ENCODE measurements at places on chromosomes 5 and 9. TPM values are rescaled to one million over a fixed set of nuclear protein-coding genes. Genes with fewer than 3 reads are reported as not detected.
A peak's percentile ranks its signal among the peaks of the same experiment; 100 is the strongest.

- H3K4me1 ChIP-seq: no peaks in the 10 kb centered on the region
- no peaks in the 10 kb centered on the region for H3K27me3 ChIP-seq
- no peak overlapping the region for H3K4me3 ChIP-seq
- no peaks in the 10 kb centered on the region for H3K36me3 ChIP-seq
- no peak for DNase-seq
Observed at GRCh38 chr9:108474356-108474755, 381.4 kb downstream of the ACTL7B start.

GRCh38 chr9:38443597-38443996 is 19.3 kb upstream of the IGFBPL1 start:
- no peaks in the 10 kb centered on the region for H3K27me3 ChIP-seq
- H3K4me3 ChIP-seq: no peak overlapping the region
- H3K27ac ChIP-seq: no peak overlapping the region
- no peaks in the 10 kb centered on the region for H3K4me1 ChIP-seq

GRCh38 chr9:137969685-137970084 is 92.1 kb downstream of the CACNA1B start:
- H3K4me3 ChIP-seq: no peak overlapping the region
- H3K4me1 ChIP-seq: no peaks in the 10 kb centered on the region
- no peak for DNase-seq

DNA sequence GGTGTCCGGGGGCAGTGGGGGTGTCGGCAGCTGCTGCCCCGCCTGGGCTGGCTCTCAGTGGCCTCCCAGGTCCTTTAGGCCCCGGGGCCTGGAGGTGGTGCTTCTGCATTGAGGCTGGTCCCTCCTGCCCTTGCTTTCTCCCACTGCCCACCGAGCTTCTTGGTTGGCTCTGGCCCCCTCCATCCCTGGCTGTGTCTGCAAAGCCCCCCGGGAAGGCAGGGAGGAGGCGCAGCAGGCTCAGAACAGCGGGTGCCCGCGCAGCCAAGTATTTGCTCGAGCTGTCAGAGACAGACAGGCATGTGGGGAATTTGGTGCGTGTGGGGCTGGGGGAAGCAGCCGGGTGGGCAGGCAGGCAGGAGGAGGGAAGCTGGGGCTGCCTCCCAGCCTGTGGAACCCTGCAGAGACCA is 11.5 kb downstream of the CXXC5 start:
- H3K4me3 ChIP-seq: peak overlapping the region; percentile 21
- no peaks in the 10 kb centered on the region for H3K36me3 ChIP-seq
- H3K27me3 ChIP-seq: no peaks in the 10 kb centered on the region
- H3K27ac ChIP-seq: peak overlapping the region; percentile 92

DNA sequence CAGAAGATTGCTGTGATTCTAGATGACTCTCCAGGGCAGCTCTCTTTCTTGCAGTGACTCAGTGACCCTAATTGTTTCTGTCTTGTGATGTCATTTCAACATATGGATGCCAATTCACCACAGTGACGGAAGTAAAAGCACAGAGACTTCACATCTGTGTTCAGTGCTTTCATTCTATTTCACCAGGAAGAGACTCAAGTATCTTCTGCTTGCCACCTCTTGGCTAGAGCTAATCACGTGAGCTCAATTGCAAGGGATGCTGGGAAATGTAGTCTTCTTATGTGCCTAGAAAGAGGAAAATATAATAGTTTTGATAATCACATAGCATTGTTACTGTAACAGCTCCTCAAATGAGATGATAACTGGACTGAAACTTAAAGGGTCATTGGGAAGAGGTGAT is 453.3 kb upstream of the KLF4 start:
- H3K4me1 ChIP-seq: no peaks in the 10 kb centered on the region
- no peak overlapping the region for H3K27ac ChIP-seq
- no peak overlapping the region for H3K4me3 ChIP-seq
- no peaks in the 10 kb centered on the region for H3K27me3 ChIP-seq
- H3K36me3 ChIP-seq: no peaks in the 10 kb centered on the region
- DNase-seq: no peak

- H3K27me3 ChIP-seq: no peaks in the 10 kb centered on the region
- H3K4me3 ChIP-seq: no peak overlapping the region
- DNase-seq: no peak
- H3K4me1 ChIP-seq: no peaks in the 10 kb centered on the region
- no peak overlapping the region for H3K27ac ChIP-seq
Observed at GRCh38 chr9:36924071-36924470, 110.0 kb downstream of the PAX5 start.

DNA sequence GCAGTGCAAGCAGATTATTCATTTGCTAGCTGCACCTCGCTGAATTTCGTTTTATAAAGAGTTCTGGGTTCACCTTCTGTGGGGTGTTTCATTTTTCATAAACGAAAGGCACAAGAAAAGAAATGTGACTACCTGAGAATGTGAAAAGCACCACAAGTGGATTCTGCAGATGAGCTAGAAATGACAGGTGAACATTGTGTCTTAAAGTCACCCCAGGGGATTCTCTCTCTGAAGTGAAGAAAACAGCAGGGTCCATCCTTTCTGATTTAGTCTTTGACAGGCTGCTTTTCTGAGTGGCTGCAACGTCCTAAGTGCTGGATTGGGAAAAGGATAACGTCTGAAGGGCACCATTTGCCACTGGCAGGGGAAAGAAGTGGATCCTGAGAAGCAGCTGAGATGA is 469.3 kb downstream of the SPATA31D1 start:
- no peaks in the 10 kb centered on the region for H3K27me3 ChIP-seq
- no peak overlapping the region for H3K27ac ChIP-seq
- H3K4me3 ChIP-seq: no peak overlapping the region
- DNase-seq: no peak

- H3K36me3 ChIP-seq: no peaks in the 10 kb centered on the region
- H3K27me3 ChIP-seq: no peaks in the 10 kb centered on the region
- peak; percentile 45 for DNase-seq
- no peak overlapping the region for H3K4me3 ChIP-seq
- H3K4me1 ChIP-seq: peaks cover 23% of the 10 kb centered on the region
Observed at GRCh38 chr9:137317021-137317717, 15.1 kb upstream of the NRARP start.

DNA sequence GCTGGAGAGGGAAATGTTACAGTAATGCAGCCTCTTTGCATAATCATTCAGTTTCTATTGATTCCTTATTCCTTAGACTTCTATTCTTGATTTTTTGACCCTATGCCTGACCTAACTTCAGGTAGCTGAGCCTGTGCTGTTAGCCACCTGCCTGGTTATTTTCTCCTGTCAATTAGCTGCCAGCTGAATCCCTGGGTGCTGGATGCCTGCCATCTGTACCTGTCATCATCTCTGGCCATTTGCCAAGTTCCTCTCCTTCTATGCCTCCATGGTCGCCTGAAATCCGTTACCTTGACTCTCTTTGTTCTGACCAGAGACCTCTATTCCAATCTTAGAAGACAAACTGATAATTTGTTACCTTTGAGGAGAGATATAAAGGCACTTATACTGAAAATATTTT is 178.3 kb downstream of the CAVIN4 start:
- H3K27ac ChIP-seq: no peak overlapping the region
- H3K36me3 ChIP-seq: no peaks in the 10 kb centered on the region

GRCh38 chr9:128022886-128023285 is 42.1 kb upstream of the EEIG1 start:
- H3K27ac ChIP-seq: no peak overlapping the region
- H3K27me3 ChIP-seq: no peaks in the 10 kb centered on the region
- DNase-seq: no peak
- H3K4me3 ChIP-seq: no peak overlapping the region
- no peaks in the 10 kb centered on the region for H3K36me3 ChIP-seq
- no peaks in the 10 kb centered on the region for H3K4me1 ChIP-seq

GRCh38 chr5:177429248-177430040 is 3.0 kb downstream of the GRK6 start:
- peak; percentile 55 for DNase-seq
- no peak overlapping the region for H3K4me3 ChIP-seq
- H3K36me3 ChIP-seq: no peaks in the 10 kb centered on the region
- H3K27me3 ChIP-seq: no peaks in the 10 kb centered on the region

- H3K4me3 ChIP-seq: no peak overlapping the region
- no peaks in the 10 kb centered on the region for H3K4me1 ChIP-seq
- no peaks in the 10 kb centered on the region for H3K27me3 ChIP-seq
Observed at GRCh38 chr5:161545344-161546094, 1.0 kb downstream of the GABRB2 start.

DNA sequence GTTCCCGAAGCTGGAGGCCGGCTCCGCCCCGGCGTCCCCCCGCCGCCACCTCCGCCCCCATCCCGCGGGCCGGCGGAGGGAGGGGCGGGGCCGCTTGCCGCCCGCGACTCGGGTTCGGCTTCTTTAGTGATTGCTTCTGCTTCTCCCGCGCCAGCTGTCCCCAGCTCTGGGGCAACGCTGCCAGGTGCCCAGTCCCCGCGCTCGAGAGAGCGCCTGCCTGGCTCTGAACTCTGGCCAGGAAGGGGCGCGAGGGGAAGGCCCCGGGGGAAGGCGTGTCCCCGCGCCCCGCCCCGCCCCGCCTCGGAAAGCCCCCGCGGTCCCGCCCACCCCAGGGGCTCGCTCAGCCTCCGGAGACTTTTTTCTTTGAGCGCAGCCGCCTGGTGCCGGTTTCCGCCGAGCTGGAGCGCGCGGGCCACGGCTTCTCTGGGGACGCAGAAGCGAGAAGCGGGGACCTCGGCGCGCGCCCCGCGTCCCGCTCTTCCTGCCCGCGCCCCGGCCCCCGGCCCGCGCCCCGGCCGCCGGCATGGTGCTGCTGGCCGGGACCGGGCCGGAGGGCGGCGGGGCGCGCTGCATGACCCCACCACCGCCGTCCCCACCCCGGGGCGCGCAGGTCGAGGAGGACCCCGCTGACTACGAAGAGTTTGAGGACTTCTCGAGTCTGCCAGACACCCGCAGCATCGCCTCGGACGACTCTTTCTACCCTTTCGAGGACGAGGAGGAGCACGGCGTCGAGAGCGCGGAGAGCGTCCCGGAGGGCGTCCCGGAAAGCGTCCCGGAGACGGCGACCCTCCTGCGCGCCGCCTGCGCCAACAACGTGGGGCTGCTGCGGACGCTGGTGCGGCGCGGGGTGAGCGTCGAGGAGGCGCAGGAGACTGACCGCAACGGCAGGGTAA is at the start of gene ANKRD33B:
Gene ANKRD33B (plus strand): TSS at position 126 of the 893 bp plus-strand sequence. CDS start 398 bp downstream, at position 524.
- peak within 1 kb of the TSS; percentile 86 for H3K27ac ChIP-seq
- DNase-seq: peak; percentile 80
- H3K27me3 ChIP-seq: peaks cover 25% of the 10 kb centered on the region
- H3K4me1 ChIP-seq: peaks cover 3% of the 10 kb centered on the region
- H3K36me3 ChIP-seq: no peaks in the 10 kb centered on the region

Gene SH3TC2
- total RNA-seq: 0.57 TPM

Gene BASP1
- total RNA-seq: not detected

Gene TEK
- 4.0 TPM for total RNA-seq

Gene MYOT
- 1.1 TPM for total RNA-seq

Gene HRCT1
- total RNA-seq: 18.4 TPM

Gene MLANA
- total RNA-seq: not detected
